Neural progenitor cell (in vitro differentiated cells): ENCODE measurements at places on chromosomes 7 and 10. TPM values are rescaled to one million over a fixed set of nuclear protein-coding genes. Genes with fewer than 3 reads are reported as not detected.

GRCh38 chr7:70782796-70783195 lies 349.1 kb upstream of the GALNT17 start:
- DNase-seq, result no peak
- peak overlapping the region; percentile 54 for H3K27ac ChIP-seq
- no peaks in the 10 kb centered on the region for H3K4me1 ChIP-seq
- H3K36me3 ChIP-seq, result peaks cover 42% of the 10 kb centered on the region
- no peak overlapping the region for H3K4me3 ChIP-seq
- H3K27me3 ChIP-seq, result no peaks in the 10 kb centered on the region

GRCh38 chr10:84176351-84176750 lies 2.8 kb downstream of the GPR15LG start:
- H3K4me3 ChIP-seq, result no peak overlapping the region
- DNase-seq, result no peak
- H3K27ac ChIP-seq, result no peak overlapping the region

- peaks cover 5% of the 10 kb centered on the region for H3K4me1 ChIP-seq
- no peak overlapping the region for H3K4me3 ChIP-seq
- no peak for DNase-seq
Observed at GRCh38 chr10:44463511-44464121, 78.7 kb upstream of the CXCL12 start.

GRCh38 chr10:11528286-11528685 lies 83.2 kb downstream of the USP6NL start:
- H3K4me3 ChIP-seq, result no peak overlapping the region
- H3K36me3 ChIP-seq, result peaks cover 14% of the 10 kb centered on the region
- peaks cover 25% of the 10 kb centered on the region for H3K4me1 ChIP-seq

GRCh38 chr10:113180401-113181154 lies 230.5 kb downstream of the TCF7L2 start:
- no peak overlapping the region for H3K4me3 ChIP-seq
- no peaks in the 10 kb centered on the region for H3K36me3 ChIP-seq
- no peaks in the 10 kb centered on the region for H3K27me3 ChIP-seq
- H3K4me1 ChIP-seq, result peaks cover 50% of the 10 kb centered on the region
- DNase-seq, result no peak
- no peak overlapping the region for H3K27ac ChIP-seq

- H3K27ac ChIP-seq, result no peak overlapping the region
- no peak for DNase-seq
- H3K4me3 ChIP-seq, result no peak overlapping the region
Observed at GRCh38 chr10:116096526-116096925, 176.5 kb downstream of the GFRA1 start.

WIPF3 gene
- 5.2 and 5.5 TPM in 2 replicates for total RNA-seq

CYP3A7 gene
- total RNA-seq, result not detected in 2 replicates

DNA sequence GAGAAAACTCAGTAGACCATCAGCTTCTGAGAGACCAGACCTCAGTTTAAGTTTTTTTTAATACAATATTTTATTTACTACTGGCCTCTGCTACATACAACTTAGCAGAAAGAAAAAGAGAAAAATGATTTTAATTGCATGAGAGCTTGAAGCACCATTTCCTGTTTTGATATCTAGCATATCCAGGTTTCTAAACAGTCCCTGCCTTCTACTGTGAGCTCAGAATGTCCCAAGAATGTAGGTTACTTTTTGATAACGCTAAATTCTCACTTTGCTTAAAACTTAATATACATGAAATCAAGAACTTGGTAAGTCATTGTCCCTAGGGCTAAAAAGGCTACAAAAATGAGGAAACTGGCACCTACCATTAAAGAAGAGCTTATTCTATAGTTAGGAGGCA lies 7.0 kb downstream of the TMEM243 start:
- H3K27ac ChIP-seq, result no peak overlapping the region
- no peak for DNase-seq
- H3K4me1 ChIP-seq, result no peaks in the 10 kb centered on the region
- no peaks in the 10 kb centered on the region for H3K27me3 ChIP-seq
- H3K4me3 ChIP-seq, result no peak overlapping the region
- no peaks in the 10 kb centered on the region for H3K36me3 ChIP-seq

GRCh38 chr7:37480041-37481031 lies 31.7 kb upstream of the ELMO1 start:
- no peaks in the 10 kb centered on the region for H3K36me3 ChIP-seq
- no peaks in the 10 kb centered on the region for H3K27me3 ChIP-seq
- no peak overlapping the region for H3K4me3 ChIP-seq
- no peak overlapping the region for H3K27ac ChIP-seq

- peaks cover 21% of the 10 kb centered on the region for H3K4me1 ChIP-seq
- no peak overlapping the region for H3K4me3 ChIP-seq
- DNase-seq, result no peak
- H3K27me3 ChIP-seq, result no peaks in the 10 kb centered on the region
Observed at GRCh38 chr7:149853157-149853556, 15.0 kb downstream of the ZNF862 start.

GRCh38 chr7:20083781-20084180 lies 133.4 kb downstream of the MACC1 start:
- H3K36me3 ChIP-seq, result no peaks in the 10 kb centered on the region
- H3K27me3 ChIP-seq, result no peaks in the 10 kb centered on the region
- DNase-seq, result no peak

NDUFB2 gene
- total RNA-seq, result 241 and 310 TPM in 2 replicates
